ENCODE measurements at places on chromosomes 6 and 20.

- DNase-seq: peak; percentile 28
These were observed 13.2 kb downstream of the SS18L1 start for GRCh38 chr20:62156592-62157386.

DNA sequence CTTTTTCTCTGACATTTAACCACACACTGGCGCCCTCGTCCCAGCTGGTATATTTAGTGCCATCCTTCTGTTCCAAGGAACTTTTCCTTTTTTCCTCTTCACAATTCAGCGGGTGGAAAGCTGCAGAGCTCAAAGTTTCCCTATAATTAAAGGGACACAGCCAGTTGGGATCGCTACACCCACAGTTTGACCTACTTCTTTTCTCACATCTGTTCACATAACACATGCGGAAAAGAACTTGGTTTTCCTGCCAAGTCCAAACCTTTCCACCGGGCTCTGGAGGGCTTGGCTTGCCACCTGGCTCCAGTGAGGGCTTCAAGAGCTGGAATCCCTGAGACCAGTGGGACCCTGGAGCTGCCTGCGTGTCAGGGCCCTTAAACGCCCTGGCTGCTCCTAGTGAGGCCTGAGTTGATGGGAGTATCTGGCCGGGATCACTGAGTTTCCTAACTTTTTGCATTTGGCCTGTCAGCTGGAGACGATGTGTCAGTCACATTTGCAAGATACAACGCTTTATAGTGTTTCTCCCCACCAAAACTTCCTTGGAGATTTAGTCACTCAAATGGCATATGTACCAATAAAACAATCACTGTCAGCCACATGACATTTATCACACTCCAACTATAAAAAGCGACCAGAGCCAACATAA lies 176.0 kb downstream of the SASH1 start:
- no peak for DNase-seq

- no peak for DNase-seq
These were observed 87.8 kb upstream of the EPB41L1 start for GRCh38 chr20:36066777-36067176.

GRCh38 chr20:46984405-46984804 lies 89.8 kb downstream of the EYA2 start:
- no peak for DNase-seq

GRCh38 chr6:76803038-76803580 lies 660.2 kb downstream of the HTR1B start:
- no peak for DNase-seq

- no peak for DNase-seq
These were observed 391 bp upstream of the B3GAT2 start for GRCh38 chr6:70957284-70957617.

GRCh38 chr6:36841756-36842155 lies 2.5 kb upstream of the CPNE5 start:
- DNase-seq: no peak

GRCh38 chr6:27281105-27281539 lies 31.0 kb downstream of the POM121L2 start:
- DNase-seq: no peak

GRCh38 chr20:60281295-60281694 lies 323.1 kb downstream of the CDH26 start:
- DNase-seq: no peak

GRCh38 chr20:9141070-9141469 lies 72.2 kb downstream of the PLCB4 start:
- no peak for DNase-seq

DNA sequence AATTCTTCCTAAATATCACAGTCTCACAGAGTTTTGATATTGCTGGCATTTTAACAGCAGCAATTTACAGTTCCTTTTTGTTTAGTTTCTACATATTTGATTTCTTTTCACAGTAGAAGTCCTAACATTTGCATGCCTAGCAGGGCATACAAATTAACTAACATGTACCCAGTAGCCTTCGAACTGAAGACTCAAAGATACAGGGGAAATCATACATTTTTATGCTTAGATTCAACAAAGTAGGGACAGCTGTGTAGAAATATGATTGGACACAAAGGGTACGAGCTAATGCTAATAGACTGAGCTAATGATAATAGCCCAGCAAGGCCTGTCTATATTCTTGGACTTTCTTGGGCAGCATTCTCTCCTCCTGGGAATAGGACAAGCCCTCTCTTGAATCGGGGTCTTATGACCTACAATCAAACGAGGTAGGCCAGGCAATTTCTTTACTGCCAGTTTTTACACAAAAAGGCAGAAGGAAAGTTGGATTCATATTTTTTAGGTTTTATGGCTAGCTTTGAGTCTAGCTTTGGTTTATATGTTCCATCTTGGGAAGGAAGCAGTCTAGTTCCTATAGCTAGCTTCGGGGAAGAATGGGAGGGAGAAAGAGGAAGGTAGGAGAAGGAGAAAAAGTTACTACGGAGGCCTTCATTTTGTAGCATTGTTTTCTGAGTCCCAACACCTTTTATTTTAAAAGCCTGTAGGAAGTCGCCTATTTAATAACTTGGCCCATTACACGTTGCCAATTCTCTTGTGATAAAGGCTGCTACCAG lies 115.8 kb downstream of the HFE start:
- no peak for DNase-seq

- no peak for DNase-seq
These were observed 143.6 kb downstream of the PHACTR3 start for GRCh38 chr20:59747671-59748515.

GRCh38 chr20:18266282-18266681 lies 22.0 kb upstream of the ZNF133 start:
- no peak for DNase-seq

- no peak for DNase-seq
These were observed 11.3 kb downstream of the TXNDC5 start for GRCh38 chr6:7899101-7899888.

DNA sequence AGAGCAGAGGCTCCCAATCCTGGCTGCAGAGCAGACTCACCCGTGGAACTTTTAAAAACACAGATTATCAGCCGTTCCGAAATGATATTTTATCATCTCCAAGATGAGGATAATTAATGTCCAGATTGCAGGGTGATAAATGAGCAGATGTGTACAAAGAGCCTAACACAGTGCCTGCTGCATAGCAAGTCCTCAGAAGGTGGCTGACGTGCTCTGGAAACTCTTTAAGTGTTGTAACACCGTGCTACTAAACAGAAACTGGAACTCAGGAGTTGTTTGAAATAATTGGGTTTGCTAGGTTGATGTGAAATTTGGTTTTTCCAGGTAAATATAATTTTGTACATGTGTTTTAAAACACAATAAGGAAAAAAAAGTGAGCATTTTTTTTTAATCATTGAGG lies 118.0 kb downstream of the ARMC2 start:
- DNase-seq: no peak

DNA sequence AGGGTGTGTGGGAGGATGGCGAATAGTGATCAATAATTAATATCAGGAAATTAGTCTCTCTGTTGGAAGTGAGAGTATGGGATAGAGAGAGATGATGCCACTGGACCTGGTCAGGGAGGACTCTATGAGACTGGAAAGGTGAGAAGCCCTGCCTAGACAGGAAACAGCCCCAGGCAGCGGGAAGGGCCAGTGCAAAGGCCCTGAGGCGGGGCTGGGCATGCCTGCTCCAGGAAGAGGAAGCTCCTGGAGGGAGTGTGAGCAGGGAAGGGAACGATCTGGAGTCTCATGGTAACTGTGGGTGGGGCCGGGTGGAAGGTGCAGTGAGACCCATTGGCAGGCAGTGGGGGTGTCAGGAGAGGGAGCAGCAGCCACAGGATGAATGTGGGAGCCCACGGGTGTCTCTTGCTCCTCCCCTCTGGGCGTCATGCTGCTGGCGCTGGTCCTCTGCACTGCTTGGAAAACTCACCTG lies 1.8 kb upstream of the CST3 start:
- no peak for DNase-seq

GRCh38 chr6:37141281-37142049 lies 28.5 kb upstream of the PIM1 start:
- DNase-seq: no peak

- no peak for DNase-seq
These were observed 664.3 kb downstream of the RFPL4B start for GRCh38 chr6:113011389-113011788.

DNA sequence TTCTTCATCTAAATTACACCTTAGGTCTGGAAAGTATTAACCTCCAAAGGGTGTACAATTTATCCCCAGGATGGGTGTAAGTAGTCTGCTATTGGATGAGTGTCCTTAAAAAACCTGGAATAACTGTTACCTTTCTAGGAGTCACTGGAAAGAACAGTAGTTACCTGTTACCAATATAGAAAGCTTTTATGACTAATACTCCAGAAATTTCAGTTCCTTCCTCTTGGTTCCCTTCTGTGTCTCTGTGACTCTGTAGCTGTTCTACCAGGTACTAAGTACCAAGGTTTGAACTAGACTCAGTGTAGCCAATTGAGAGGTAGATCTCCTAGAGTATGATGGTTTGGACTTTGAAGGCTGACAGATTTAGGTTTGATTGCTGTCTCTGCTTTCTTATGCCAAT lies 47.0 kb upstream of the TBX18 start:
- no peak for DNase-seq

GRCh38 chr6:3768502-3768901 lies 17.0 kb upstream of the PXDC1 start:
- no peak for DNase-seq

- no peak for DNase-seq
These were observed 42.1 kb upstream of the SRPK1 start for GRCh38 chr6:35962779-35963560.

- no peak for DNase-seq
These were observed 77.8 kb downstream of the SYCP2L start for GRCh38 chr6:10964684-10965083.

GRCh38 chr20:37344506-37345338 lies 1.2 kb upstream of the SRC start:
- no peak for DNase-seq

DNA sequence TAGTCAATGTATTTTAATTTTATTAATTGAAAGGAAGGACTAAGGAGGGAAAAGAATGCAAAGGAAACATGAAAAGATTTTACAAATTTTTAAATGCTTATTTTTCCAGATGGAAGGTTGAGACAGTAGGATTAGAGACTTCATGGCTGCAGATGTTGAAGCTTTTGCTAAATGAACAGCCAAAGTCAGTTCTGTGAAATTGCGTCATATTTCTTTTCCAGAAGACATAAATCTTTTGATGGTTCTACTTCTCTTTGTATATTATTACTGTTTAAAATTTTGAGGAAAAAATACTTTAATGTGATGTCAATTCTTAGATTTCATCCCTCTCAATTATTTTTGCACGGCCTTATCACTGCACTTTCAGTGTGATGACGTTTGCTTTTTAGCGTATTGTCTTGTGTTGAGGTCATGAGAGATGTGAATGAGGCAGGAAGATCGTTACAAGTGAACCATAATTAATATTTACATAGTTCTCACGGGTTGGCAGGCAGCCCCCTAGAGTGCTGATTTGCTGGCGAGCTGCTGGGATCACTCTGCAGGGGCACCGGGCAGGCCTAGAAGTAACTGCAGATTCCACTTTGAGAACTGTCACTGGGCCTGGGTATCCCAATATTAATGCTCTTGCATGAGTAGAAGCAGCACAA lies 158.1 kb downstream of the TBXT start:
- DNase-seq: no peak

- no peak for DNase-seq
These were observed 75.2 kb downstream of the MAP3K5 start for GRCh38 chr6:136716917-136717715.

DNA sequence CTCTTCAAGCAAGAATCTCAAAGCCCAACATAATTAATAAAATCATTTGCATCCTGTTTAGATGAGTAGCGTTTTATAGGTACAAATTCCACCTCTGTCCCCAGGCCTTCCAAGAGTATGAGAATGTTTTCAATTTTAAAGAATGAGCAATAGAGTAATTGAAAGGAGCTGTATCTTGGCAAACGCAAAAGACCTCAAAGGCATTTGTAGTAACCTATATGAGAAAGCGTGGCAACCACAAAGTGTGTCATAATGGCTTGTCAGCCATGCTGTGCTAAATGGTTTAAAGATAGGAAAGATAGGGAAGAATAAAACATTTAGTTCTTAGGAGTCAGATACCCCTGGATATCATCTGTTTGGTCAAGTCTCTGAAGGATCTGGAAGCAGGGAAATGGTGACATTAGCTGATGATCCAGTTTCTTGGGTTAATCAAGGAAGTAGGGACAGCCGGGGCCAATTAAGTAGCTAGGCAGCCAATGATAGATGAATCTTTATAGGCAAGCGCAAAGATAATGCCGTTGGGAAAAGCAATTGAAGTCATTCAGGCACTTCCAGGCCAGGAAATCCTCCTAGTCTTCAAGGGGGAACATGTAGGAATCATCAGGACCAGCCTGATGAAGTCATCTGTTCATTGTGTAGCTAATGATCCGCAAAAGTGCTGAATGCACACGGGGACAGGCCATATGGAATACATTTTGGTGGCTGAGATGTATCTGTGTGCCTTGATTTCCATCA lies 71.5 kb upstream of the ISM1 start:
- DNase-seq: no peak

DNA sequence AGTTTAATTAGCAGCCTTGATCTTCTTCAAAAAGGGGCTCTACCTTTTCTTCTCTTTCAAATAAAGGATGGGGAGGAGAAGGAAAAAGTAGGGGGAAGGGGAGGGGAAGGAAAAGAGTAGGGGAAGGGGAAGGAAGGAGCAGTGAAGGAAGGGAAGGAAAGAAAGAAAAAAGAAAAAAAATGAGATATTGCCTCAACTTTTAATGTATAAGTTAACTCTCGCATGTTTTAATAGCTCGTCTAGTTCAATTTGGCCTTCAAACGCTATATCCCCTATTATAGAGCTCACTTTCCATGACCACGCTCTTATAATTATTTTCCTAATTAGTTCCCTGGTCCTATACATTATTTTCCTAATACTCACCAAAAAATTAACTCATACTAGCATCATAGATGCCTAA lies 11.9 kb upstream of the RIPOR2 start:
- no peak for DNase-seq

- no peak for DNase-seq
These were observed 49.7 kb upstream of the NAA20 start for GRCh38 chr20:19967445-19967844.

GRCh38 chr6:29641430-29642148 lies 8.6 kb upstream of the GABBR1 start:
- DNase-seq: no peak

DNA sequence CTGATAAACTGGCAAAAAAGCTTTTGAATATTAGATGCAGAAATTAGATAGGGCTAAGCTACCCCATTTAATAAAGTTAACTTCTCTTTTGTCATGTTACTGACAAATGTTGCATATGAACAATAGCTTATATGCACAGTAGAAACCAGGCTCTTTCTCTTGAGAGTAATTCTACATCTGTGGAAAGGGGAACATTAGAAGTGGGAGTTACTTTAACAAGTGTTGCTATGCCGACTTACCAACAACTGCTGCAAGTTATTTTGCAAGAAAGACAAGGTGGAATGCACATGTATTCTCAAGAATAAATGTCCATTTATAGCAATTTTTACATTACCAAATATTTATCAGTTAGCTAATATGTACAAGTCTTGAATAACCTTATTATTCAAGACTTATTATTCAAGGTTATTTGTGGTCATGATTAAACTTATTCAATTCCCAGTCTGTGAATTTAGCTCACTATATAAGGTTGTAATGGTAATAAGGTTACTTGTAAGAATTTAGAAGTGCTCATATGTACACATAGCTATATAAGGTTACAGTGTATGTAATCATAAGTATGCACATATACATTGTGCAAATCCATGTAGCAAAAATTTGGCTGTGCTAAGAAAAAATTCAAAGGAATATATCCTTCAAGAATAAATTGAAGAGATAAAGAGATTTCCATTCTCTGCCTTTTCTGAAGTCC lies 38.3 kb downstream of the ADGRG6 start:
- no peak for DNase-seq
